Kidney glomerular epithelial cell (primary cell): ENCODE measurements at places on chromosomes 2 and 18.
A peak's percentile ranks its signal among the peaks of the same experiment; 100 is the strongest.

GRCh38 chr2:99112617-99113016 is 28.9 kb upstream of the C2orf15 start:
- no peak for DNase-seq

- DNase-seq: no peak
These were observed 642.0 kb upstream of the FSHR start for GRCh38 chr2:49796266-49796665.

GRCh38 chr2:124609667-124610066 is 584.6 kb downstream of the CNTNAP5 start:
- no peak for DNase-seq

DNA sequence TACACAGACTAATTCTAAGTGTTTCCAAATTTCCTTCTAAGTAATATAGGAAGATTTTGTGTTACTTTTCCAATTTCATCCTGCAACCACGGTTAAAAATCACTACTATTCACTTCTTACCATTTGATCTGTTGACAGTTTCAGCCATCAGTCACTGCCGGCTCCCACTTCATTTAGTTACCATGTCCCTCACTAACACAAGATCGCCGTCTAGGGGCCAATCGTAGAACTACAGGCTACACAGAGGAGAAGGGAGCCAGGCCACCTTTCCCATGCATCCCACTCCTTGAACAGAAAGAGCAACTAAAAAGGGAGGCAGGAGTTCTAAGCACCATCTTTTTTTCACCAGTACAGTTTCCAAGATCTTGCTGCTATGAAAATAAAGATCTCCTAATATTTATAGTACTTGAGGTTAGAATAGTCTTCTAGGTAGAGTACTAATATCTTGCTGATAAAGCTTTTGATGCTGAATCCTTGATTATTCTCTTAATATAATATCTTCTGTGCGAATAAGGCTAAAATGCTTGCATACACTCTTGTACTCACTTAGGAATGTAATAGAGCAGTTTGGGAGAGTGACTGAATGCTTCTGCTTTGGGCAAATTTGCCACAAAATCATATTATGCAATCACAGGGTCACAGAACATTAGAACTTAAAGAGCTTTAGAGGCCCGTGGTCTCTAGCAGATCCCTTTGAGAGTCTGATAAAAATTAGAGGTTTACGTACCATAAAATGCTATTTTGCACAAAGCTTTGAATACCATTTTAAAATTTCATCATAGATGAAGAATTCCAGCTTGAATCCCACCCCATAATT is 39.5 kb upstream of the CYP1B1 start:
- peak; percentile 87 for DNase-seq

DNA sequence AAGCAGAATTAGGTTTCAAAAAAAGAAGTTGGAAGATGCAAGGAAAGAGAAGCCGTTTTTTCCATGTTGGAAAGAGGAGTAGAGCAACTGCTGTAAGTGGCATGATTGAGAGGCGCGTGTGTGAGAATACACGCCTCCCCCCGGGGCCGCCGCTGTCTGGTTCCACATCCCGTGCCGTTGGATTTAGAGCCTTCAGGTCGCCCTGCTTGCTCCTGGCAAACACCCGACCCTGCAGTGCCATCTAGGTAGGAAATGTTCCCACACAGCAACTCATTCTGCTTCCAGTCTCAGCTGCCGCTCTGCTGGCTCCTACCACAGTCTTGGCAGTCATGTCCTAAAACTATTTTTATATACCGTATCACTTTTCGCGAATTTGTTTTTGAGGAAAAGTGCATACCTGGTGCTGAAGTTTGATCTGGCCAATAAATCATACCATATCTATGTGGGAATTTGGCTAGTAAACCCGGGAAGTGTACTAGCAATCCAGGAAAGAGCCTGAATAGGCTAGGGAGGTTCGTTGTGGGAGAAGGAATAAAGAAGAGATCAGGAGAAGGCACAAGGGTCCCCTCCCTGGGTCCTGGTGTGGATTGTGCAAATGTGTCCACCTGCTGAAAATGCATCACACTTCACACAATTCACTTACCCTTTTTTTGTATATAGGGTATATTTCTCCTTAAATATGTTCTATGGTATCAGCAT is 372.7 kb downstream of the FBXO15 start:
- DNase-seq: peak; percentile 19

DNA sequence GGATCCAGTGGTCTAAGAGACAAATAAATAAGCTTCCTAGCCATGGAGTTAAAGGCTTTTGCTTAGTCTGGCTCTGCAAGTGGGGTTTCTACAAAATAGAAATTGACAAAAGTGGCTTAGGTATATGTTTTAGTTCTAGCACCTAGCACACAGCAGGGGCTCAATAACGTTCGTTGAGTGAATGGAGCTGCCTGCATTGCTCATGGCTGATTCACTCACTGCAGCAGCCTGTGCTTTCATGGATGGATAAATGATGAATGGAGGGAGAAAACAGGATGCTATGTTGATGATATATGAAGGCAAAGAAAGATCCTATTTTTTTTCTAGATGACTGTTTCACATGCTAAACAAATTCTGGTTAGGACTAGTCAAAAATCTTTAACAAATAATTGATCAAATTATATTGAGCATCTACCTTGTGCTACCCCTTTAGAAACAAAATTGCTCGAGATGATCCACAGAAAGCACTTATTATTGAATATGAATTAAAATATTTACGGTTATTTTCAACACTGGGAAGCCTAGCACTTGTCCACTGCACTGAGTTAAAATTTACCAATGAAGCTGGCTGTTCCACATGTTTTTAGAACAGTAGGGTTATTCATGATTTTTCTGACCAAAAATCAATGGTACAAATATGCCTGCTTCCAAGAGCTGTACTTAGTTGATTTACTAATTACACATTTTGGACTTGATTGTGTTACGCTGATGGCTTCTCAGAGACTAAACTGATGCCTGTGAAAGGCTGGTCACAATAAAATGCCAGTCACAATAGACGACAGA is 39.6 kb downstream of the HDHD2 start:
- no peak for DNase-seq
